ENCODE measurements at places on chromosomes 3 and 15.

DNA sequence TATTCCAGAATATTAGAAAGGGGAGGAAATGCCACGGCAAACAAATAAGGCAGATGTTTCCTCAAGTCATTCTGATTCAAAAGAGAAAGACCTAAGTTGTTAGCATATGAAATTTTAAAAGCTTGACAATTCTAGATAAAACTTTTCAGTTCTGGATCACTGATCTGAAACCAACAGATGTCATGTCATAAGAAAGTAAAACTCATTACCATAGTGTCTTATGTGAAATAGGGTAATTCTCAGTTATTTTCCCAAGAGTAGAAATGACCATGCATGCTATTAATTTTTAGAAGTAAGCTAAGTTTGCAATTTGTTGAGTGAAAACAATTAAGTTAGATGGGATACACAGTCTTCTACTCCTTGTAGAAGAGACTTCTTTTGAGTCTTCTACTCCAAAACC is 630.3 kb downstream of the NAALADL2 start:
- DNase-seq: no peak

- no peak for DNase-seq
These were observed 18.4 kb downstream of the GYG1 start for GRCh38 chr3:149009732-149010131.

DNA sequence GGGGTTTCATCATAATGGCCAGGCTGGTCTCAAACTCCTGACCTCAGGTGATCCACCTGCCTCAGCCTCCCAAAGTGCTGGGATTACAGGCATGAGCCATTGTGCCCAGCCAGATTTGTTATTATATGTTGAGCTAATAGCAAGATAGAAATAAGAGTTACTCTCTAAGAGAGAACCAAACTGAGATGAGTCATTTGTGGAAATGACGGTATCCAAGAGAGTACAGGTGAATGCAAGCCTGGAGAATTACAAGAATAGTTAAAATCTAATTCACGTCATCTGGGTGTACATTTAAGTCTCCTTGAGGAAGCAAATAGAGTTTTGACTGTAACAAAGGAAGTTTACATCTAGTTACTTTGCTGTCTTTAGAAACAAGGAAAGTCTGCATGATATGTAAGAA is 12.0 kb upstream of the CDIN1 start:
- DNase-seq: no peak

DNA sequence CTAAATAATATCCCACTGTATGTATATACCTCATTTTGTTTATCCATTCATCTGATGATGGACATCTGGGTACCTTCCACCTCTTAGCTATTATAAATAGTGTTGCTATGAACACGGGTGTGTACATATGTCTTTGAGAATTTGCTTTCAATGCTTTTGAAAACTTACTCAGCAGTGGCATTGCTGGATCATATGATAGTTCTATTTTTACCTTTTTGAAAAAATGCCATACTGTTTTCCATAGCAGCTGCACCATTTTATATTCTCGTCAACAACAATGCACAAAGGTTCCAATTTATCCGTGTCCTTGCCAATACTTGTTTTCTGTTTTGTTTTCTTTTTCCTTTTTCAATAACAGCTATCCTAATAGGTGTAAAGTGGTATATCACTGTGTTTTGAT is 77.1 kb downstream of the PEAK1 start:
- DNase-seq: no peak

DNA sequence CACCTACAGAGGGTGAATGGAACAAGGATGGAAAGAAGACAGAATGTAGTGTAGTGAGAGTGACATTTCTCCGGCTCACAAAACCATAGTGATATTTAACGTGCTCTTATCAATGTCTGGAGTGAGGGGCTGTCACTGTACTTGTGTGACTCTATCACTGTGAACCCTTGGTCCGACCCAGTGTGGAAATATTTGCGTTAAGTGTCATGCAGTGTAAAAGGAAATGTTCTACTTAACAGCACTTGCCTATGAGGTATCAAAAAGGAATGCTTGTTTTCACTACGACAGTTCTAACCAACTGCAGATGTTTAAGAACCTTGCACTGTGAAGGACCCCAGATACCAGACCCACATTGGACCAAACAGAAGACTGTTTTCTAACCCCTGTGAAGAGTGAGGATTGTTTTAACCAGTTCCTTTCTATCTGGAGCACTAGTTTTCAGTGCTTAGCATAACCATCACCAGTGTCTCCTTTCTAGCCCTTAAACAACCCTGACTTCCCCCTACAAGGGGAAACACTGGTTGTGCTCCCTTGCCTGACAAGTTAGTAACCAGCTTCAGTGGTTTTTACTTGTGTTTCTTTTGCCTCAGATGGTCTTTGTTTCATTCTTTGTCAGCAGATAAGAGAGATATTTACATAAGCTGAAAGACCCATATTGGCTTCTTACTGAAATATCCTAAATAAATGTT is 144.7 kb upstream of the ABHD17C start:
- no peak for DNase-seq

GRCh38 chr3:129345281-129345680 is 66.6 kb downstream of the HMCES start:
- DNase-seq: no peak

DNA sequence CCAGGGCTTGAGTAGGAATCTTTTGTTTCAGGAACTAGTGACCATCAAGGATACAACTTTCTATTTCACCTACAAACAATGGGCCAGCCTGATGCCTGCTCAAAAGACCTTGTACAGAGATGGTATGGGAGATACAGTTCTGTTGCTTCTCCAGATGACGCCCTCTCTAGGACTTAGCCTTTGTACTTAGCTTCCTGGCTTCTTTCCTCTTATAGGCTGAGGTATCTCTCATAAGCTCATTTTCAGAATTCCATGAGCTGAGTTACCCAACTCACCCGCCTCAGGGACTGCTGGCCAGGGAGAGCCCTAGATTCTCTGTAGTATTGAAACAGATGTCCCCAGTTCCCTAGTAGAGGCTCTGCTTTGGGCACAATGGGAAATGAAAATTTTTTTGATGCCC is 8.6 kb upstream of the ZNF620 start:
- no peak for DNase-seq

- DNase-seq: no peak
These were observed 875 bp downstream of the GAP43 start for GRCh38 chr3:115624029-115624741.

- DNase-seq: peak; percentile 11
These were observed 179.4 kb downstream of the GBE1 start for GRCh38 chr3:81581966-81582599.

DNA sequence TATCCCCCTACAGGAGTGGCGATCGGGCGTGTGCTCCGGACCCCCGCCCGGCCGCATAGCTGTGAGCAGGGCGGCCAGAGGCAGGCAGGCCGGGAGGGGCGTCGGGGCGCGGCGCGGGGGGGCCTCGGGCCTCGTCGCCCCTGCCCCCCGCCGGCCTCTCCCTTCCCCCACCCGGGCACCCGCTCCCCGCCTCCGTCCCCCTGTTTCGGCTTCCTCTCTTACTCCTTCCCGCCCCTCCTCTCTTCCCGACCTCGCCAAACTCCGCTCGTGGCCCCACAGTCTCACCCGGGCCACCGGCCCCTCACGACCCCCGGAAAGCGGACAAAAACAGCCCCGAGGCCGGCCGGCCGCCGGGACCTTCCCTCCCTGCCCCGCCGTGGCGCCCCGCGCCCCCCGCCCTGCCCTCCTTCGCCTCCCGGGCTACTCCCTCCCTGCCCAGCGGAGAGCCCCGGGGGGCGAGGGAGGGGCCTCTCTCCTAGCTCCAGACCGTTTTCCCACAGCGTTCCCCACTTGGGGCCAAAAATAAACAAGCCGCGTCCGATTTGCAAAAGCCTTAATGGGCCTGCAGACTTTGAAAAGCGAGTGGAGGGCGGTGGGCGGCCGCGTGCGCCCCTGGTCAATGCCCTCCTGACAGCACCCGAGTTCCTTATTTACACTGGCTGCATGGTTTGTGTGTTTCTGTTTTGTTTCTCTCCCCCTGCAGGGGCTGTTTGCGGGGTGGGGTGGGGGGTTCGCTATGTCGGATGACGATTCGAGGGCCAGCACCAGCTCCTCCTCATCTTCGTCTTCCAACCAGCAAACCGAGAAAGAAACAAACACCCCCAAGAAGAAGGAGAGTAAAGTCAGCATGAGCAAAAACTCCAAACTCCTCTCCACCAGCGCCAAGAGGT is 1.0 kb downstream of the UBE2E1 start:
- peak; percentile 80 for DNase-seq

- DNase-seq: no peak
These were observed 41.4 kb downstream of the SORD start for GRCh38 chr15:45064386-45064785.

- DNase-seq: no peak
These were observed 3.4 kb downstream of the ATP2C1 start for GRCh38 chr3:130897316-130897715.

DNA sequence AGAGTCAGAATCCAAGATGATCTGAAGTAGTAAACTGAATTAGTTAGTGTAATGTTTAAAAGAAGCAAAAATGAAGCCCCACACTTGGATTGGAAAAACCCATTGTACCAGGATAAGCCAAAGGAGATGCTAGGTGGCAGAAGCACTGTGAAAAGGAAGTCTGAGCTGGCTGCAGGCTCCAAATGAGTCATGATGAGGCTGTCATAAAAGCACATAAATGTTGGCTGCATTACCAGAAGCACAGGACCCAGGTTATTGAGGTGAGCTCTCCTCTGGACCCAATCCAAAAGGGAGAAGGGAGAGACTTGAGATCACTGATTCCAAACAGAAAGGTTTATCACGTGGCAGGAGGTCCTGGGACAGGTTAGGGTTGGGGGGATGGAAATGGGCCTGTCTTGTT is 3.2 kb upstream of the ACAN start:
- no peak for DNase-seq

- no peak for DNase-seq
These were observed 406.2 kb downstream of the LSAMP start for GRCh38 chr3:116038968-116039650.

DNA sequence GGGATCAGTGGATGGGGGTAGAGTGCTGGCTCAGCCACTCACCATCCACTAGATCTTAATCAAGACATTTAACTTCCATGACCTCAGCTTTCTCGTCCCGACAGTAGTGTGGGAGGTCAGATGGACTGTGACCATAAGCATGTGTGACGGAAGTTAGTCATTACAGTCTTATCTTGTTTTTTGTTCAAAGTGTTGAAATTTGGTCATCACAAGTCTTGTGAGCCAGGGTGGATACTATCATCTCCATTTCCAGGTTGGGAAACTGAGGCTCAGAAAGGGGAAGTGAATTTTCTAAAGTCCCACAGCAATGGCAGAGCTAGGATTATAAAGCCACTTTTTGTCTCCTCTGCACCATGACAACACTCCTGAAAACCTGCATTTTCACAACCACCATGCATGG is 32.0 kb upstream of the ITGA11 start:
- no peak for DNase-seq

DNA sequence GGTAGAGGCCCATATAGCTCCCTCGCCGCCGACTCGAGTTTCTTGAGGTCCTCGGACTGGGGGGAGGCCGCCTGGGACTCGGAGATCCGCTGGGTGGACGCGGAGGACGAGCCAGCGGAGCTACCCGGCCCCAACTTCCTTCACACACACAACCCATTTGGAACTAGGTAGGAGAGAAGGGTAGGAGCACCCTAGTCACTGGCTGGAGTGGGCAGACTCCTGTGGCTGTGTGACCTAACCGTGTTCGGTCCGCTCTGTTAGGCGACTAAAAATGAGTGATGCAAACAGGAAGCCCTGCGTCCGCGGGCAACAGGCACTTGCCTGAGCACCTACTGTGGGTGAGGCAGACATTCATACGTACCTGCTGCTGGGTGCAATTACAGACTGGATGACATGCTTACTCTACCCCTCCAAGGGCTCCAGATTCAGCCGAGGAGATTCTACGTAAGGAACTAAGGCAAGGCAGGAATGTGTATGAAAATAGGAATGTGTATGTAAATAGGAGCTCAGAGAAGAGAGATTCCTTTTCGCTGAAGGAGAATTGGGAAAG is 4.6 kb upstream of the SIN3A start:
- no peak for DNase-seq

Data from SK-N-SH (cell line).